ENCODE measurements at places on chromosomes 3 and 15. TPM values are rescaled to one million over a fixed set of nuclear protein-coding genes. Genes with fewer than 3 reads are reported as not detected.

Gene GOLGA8S
- 1.6 TPM for polyA plus RNA-seq

Gene RETNLB
- polyA plus RNA-seq: not detected

Gene SAMMSON
- polyA plus RNA-seq: not detected

Gene TAGLN3
- polyA plus RNA-seq: 2.3 TPM

Gene ALDH1L1
- polyA plus RNA-seq: 42.2 TPM
